ENCODE measurements at places on chromosomes 3 and 15.

- DNase-seq: no peak
Measured at GRCh38 chr3:38257583-38257982, 8.0 kb upstream of the SLC22A13 start.

- DNase-seq: no peak
Measured at GRCh38 chr3:134801204-134801958, 6.3 kb downstream of the EPHB1 start.

- DNase-seq: no peak
Measured at GRCh38 chr3:36511791-36512486, 131.6 kb downstream of the STAC start.

DNA sequence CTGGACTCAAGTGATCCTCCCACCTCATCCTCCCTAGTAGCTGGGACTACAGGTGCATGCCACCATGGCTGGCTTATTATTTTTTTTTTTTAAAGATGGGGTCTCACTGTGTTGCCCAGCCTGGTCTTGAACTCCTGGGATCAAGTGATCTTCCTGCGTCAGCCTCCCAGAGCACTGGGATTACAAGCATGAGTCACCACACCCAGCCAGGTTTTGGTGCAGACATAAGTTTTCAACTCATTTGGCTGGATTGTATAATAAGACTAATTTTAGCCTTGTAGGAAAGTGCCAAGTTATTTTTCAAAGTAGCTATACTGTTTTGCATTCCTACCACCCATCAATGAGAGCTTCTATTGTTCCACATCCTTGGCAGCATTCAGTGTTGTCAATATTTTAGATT, 32.1 kb downstream of the BUB1B start:
- no peak for DNase-seq

DNA sequence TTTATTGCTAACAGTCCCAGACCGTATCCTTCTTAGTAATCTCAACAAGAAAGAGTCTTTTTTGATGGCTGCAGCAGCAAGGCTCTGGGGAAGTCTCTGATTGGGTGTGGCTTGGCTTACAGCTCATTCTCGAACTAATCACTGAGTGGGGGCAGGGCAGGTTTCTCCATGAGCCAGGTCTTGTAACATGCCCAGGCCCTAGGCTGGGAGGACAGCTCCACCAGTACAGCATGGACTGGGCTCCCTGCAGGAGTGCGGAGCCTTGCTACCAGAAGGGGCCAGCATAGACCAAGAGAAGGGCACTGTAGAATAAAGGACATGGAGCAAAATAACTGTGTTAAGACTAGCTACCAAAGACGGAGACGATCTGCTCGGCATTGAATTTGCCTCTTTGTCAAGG, 7.2 kb downstream of the CD276 start:
- DNase-seq: no peak

DNA sequence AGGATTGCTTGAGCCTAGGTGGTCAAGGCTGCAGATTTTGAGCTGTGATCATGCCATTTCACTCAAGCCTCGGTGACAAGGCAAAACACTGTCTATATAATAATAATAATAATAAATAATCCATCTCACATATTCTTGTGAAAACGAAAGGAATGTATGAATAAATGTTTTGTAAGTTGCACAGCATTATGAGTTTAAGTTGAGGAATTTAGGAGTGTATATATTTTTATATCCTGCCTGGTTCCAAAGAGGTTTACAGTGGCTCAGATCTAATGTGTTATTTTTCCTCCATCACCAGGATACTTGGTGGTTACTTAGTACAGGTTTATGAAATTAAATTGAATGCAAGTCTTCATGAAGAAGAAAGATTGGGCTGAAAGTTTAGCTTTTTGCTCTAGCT, 77.2 kb downstream of the ATG7 start:
- no peak for DNase-seq

DNA sequence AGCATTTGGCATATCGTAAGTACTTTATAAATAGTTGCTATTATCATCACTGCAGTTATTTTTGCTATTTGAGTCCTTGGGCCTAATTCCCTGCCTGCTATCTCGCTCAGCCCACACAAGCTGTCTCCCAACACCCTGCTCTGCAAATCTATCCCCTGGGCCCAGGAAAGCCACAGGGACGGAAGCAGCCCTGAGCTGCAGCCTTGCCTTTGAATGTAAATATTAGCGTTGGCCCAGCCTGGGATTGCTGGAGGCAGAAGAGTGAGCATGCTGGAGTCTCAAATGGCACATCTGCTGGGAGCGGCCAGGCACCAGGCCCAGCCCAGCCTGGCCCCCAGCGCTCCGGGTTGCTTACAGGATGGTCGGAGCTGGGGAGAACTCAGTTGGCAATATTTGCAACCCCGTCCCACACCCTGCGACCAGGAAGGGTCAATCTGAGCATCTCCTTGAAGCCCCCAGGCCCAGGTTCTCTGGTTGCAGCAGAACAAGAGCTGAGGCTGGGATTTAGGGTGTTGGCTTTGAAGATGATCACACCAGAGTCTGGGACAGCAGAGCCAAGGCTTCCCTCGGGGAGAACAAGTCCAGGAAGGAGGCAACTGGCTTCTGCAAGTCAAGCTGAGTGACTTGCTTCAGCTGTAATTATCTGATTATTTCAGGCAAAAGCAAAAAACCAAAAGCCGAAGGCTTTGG, 529.6 kb downstream of the SHQ1 start:
- no peak for DNase-seq

GRCh38 chr15:51842852-51843737, 13.6 kb downstream of the TMOD3 start:
- no peak for DNase-seq

DNA sequence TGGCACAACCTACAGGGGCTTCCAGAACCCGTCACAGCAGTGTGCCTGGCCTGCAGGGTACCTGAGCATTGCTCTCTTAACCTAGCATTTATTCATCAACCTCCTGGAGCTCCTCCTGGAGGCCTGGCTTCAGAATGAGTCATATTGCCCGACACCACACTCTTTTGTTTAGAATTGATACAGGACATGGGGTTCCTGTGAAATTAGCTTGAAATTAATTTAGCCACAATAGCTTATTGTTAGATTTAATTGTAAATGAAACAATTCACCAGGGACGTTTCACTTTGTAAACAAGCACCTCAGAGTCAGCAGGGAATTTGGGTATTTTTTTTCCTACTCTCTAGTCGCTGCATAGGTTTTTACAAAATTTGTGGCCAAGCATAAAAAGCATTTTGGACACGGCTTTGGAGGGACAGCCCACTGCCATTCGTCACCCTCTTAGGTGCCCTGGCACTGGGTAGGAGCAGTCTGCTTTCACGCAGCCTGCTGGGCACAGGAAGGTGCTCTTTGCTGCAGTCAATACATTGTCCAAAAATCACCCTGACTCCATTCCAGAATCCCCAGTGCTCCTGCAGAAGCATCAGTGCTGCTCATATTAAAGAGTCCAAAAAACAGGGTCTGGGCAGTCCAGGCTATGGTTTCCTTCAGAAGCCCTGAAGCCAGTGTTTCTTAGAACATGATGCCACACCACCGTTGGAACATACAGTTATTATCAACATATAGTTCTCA, 60.8 kb upstream of the MEF2A start:
- no peak for DNase-seq

DNA sequence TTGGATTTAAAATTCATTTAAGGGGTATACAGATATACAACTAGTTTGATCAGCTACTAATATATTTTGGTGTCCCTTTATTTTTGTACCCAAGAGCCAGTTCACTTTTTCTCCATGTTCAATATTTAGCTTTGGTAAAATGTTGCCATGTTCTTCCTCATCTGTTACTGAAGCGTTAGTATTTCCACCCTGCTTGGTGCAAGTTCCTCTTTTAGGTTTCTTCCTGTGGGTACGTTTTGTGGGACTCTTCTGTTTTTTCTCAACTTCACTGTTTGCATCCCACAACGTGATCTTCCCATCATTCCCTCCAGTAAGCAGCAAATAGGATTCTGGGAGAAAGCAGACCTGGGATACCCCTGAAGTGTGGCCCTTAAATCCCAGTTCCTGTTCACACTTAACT, 14.1 kb downstream of the WDR53 start:
- no peak for DNase-seq

DNA sequence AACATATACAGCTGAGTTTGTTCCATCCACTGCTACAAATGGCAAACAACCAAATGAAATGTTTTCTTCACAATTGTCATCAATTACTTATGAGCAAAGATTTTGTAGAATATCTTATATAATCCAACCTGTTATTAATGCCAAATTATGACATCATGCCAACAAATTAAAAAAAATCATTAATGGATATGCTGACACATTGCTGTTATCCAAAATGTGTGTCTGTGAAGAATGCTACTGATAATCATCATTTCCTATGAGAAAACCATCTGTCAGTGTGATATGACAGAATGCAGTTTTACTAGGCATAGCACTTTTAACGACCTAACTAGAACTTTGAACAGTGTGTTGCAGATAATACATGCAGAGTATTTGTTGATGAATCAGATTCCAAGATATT, 556.5 kb upstream of the KCNMB2 start:
- peak; percentile 26 for DNase-seq

GRCh38 chr3:177441813-177442646, 244.7 kb upstream of the TBL1XR1 start:
- no peak for DNase-seq

DNA sequence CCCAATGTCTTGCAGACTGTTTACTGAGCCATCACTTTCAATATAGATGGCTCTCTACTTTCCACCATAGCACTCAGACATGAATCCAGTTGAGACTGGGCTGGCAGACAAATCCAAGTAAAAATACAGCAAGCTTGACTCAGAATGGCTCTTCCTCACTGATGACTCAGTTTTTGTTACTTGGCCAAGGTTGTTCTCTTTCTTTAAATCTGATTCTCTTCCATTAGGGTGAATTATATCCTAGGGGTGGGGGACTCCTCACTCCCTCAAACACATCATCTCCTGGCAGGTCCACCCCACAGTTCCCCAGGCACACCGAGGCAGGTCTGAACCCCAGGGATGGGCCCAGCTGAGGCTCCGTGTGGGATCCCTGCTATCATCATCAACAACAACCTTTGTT, 157.9 kb downstream of the MEX3B start:
- no peak for DNase-seq

GRCh38 chr3:21330293-21330692, 420.7 kb downstream of the ZNF385D start:
- DNase-seq: no peak

DNA sequence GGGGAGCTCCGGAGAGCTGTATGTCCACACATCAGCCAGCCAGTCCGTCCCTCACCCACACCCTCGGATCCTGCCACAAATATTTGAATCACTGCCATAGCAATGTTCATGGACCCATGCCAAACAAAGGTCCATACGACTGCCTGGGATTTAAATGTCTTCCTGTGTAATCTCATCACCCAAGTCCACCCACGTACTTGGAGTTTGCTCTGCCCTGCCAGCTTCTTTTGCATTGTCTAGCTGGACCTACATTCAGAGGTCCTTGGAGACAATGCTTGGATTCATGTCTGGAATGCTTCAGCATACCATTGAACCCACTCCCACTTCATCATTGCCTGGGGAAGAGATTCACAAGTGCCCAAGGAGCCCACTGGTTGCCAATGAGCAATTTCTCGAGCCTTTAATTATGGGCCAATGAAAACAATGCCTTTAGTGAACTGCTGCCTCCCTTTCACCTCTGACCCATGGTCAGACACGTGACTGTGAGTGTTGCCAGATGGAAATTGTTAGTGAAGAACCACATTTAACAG, 90.4 kb upstream of the PHLDB2 start:
- no peak for DNase-seq

DNA sequence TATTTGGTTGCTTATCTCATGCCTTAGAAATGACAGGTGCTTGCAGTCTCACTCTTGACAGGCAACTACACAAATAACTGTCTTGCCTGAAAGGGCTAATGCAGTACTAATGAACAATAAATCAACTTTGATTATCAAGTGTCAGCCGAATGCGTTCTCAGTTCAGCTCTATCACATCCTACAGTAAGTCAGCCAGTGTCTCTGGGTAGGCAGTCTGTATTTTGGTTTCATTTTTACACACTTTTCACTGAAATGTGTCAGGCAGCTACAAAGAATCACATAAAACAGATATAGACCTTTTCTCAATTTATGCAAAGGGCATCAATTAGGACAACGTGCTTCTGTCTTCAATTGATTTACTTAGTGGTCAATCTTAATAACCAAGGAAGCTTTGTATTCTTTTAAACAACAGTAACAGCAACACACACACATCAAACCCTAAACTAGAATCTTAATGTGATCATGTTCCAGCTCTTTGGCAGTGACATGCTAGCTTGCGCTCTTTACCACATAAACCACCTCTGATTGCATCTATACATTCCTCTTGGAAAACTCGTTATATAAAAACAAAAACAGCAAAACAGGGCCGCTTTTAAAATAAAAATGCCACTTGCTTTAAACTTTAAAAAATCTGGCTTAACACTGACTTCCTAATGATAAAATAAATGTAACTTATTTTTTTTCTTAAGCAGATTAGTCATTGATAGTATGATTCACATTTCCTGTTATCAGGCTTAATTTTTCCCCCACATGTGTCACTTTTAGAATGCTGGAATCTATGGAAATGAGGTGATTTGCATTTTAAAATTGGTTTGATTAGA, 520.4 kb downstream of the FOXP1 start:
- DNase-seq: no peak

- no peak for DNase-seq
Measured at GRCh38 chr3:66598168-66598567, 97.3 kb upstream of the LRIG1 start.

DNA sequence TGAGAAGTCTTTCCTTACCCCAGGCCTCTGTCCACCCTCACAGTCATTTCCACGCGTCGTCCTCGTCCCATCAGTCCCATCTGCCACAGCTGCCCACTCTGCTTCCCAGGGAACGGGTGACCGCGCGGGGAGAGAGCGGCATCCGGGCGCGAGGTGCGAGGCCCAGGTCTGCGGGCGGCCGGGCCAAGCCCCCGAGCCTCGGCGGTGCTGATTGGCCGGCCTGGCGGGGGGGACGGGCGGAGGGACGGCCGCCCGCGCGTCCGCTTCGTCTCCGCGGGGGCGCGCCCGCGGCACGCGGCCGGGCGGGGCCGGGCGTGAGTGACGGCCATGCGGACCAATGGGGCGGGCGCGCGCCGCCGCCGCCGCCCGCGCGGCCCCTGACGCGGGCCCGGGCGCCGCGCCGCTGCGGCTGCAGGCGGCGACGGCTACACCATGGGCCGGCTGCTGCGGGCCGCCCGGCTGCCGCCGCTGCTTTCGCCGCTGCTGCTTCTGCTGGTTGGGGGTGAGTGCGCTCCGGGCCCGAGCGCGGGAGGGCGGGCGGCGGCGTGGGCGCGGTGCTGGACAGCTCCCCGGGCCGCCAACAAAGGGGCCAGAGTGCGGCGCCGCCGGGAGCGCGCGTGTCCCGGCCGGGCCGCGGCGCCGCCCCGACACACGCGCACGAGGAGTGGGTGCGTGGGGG, at the start of gene PODXL2:
TSS of gene PODXL2 (plus strand) at position 398 of the 679 bp plus-strand sequence. CDS start at position 433, 35 bp downstream.
- DNase-seq: no peak

- no peak for DNase-seq
Measured at GRCh38 chr15:42367041-42367440, 7.7 kb downstream of the CAPN3 start.

GRCh38 chr15:43769584-43770228, 7.1 kb downstream of the ELL3 start:
- DNase-seq: peak; percentile 31

DNA sequence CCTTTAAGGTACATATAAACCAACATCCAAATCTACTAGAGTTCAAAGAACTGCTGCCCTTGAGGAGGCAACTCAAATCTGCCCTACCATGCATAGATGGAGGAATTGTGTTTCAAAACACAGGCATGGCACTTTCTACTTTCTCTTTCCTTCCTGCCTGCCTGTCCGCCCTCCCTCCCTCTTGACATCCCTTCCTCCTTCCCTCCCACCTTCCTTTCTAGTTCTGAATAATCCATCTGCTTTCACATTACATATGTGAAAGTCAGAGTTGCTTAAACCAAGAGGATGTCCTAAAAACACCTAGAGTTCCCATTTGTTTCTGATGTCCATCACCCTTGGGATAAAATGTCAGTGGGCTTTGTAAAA, 537.6 kb downstream of the FOXP1 start:
- DNase-seq: no peak

- DNase-seq: no peak
Measured at GRCh38 chr3:45437383-45437782, 49.0 kb downstream of the LARS2 start.
